ENCODE measurements at places on chromosomes 12 and 14. TPM values are rescaled to one million over a fixed set of nuclear protein-coding genes. Genes with fewer than 3 reads are reported as not detected.

Gene ENDOU
- not detected for total RNA-seq

DNA sequence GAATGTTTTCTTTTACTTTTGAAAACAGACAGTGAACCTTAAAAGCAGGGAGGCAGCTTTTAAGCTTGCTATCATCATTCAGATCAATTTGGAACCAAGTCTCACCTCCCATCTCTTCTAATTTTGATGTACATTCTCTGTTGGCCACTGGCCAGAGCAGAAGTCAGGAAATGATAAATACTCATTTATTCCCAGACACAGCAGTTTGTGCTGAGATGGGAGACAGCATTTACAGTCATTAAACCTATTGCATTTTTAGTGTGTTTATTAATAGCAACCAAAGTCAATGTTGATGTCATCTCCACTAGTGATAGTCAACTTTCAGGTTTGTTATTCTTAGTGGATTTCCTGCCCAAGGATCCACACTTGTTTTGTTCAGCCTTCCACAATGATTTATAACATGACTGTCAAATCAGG lies 320.0 kb upstream of the ATP2B1 start:
- peak; percentile 64 for DNase-seq

Gene ACOT4
- total RNA-seq, result 0.05 TPM

Gene KRT6C
- total RNA-seq, result not detected

Gene CCDC198
- not detected for total RNA-seq

- DNase-seq, result peak; percentile 17
These were observed 49.2 kb downstream of the FBXL14 start for GRCh38 chr12:1544996-1545700.

DNA sequence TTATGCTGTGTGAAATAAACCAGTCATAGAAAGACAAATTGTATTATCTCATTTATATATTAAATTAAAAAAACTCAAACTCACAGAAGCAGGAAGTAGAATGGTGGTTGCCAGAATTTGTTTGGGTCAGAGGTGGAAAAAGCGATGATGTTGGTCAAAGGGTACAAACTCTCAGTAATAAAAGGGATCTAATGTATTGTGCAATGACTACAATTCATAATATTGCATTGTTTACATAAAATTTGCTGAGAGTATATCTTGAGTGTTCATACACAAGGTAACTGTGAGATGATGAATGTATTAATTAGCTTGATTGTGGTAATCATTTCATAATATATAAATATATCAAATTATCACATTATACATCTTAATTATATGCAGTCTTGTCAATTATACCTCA lies 56.7 kb downstream of the FOXG1 start:
- DNase-seq, result no peak

Gene CMA1
- not detected for total RNA-seq

DNA sequence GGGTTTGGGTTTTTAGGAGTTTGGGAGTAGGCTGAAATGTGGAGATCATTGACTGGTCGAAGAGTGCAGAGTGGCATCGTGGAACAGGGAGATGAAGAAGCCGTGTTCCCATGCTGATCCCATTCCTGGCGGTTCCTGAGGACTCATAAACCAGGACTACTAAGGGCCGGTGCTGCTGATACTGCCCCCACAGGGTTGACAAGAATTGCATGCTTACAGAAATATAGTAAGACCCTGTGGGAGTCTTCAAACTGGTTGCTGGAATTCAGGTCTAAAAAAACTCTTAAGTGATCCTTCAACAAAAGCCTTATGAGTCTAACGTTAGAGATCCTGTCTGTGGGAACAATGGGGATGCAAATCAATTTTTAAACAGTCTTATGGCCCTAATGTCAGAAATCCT lies 64.0 kb upstream of the ARHGAP5 start:
- DNase-seq, result no peak

GRCh38 chr14:104723651-104724406 lies at the start of gene ADSS1:
Gene ADSS1 (plus strand): TSS chr14:104724229. CDS start chr14:104724271, 42 bp downstream.
- peak; percentile 63 for DNase-seq

GRCh38 chr14:21096438-21096837 lies 2.0 kb downstream of the ZNF219 start:
- DNase-seq, result no peak

- no peak for DNase-seq
These were observed 22.6 kb downstream of the CHGA start for GRCh38 chr14:92945544-92945943.

Gene FAM177A1
- 78.6 TPM for total RNA-seq

- DNase-seq, result no peak
These were observed 39.6 kb downstream of the SLC15A4 start for GRCh38 chr12:128784030-128784760.

Gene ACVRL1
- 0.52 TPM for total RNA-seq

DNA sequence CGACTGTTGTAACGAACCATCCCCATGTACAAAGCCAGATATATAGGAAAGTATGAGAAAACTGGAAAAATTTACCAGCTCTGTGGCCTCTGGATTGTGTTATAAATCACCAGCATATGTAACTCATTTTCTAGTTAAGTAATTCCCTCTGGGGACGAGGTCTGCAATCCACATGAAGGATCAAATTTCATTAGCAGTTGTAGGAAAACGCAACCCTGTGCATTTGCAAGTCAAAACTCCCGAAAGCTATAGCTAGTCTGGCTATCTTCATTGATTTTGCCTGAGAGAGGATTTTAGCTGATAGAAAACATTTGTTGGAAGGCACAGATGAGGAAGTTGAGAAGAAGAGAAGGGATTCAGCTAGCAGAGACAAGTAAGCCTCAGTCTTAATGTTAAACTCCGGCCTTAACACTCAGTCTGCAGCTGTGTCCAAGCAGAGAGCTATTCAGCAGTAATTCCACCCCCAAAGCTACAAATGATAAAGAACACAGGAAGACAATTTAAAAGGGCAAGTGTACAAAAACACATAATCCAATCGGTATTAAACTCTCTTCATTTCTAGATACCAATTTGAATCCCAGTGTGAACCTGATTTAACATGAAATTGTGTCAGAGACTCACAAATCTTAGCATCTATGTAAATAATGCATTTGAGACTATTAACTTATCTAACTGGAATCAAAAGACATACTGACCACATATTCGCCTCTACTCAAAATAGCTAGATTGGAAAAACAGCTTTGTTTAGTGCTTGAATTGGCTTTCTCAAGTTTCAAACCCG lies 54.2 kb upstream of the CERS5 start:
- peak; percentile 79 for DNase-seq

- DNase-seq, result no peak
These were observed 399 bp upstream of the WASHC4 start for GRCh38 chr12:105107171-105107493.

DNA sequence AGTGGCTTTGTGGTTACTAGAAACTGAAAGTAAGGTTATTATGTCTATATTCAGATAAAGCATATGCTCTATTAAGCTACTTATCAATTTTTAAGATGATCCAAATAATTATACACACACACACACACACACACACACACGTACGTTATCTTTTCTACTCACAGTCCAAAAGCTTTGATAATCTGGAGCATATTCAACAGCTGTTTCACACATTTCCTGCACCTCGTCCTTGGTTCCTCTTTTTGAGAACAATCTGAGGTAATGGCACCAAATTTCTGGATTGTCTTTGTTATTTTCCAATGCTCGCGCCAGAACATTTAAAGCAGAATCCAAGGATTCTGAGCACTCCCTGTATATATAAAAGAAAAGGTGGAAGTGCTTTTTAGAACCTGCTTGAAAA lies 37.5 kb downstream of the ZFC3H1 start:
- DNase-seq, result no peak

- DNase-seq, result peak; percentile 38
These were observed 394.5 kb upstream of the ATP2B1 start for GRCh38 chr12:90102957-90103652.

GRCh38 chr14:57029620-57030253 lies 219.5 kb upstream of the OTX2 start:
- no peak for DNase-seq

GRCh38 chr12:100980856-100981255 lies 186.3 kb downstream of the ANO4 start:
- DNase-seq, result no peak

Gene EP400
- 9.4 TPM for total RNA-seq

DNA sequence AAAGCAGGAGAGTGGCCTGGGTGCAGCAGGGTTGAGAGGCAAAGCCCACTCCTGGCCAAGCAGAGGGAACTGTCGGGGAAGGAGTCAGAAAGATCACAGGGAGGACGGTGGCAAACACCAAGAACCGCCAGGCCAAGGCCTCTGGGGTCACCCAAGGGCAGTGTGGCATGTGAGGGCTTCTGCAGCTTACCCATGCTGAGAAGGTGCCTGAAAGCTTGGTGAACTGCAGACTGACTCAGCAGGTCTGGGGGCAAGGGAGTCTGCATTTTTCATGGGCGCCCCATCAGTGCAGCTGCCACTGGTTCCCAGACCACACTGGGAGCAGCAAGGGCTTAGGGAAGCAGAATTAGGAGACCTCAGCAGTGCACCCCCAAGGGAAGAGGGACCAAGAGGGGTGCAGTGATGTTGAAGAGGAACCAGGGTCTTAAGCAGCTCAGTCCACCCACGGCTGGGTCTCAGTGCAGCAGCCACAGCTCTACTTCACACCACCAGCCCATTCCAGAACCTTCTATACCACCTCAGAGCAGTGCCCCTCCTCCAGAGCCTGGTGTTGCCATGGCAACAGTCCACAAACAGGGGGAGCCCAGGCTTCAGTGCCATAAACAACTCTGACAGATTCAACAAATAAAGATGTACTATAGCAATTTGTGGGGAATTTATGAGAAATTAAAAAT lies 59.4 kb downstream of the ITPK1 start:
- DNase-seq, result peak; percentile 45

GRCh38 chr14:75183225-75183624 lies 6.8 kb upstream of the TMED10 start:
- no peak for DNase-seq

DNA sequence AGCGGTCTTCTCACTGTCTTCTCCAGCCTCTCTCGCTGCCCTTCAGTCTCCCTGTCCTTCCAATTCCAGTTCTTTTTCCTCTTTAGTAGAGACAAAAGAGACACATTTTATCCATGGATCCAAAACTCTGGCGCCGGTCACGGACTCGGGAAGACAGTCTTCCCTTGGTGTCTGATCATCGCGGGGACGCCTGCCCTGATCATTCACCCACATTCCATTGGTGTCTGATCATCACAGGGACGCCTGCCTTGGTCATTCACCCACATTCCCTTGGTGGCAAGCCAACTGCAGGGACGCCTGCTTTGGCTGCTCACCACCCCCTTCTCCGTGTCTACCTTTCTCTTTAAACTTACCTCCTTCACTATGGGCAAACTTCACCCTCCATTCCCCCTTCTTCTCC lies 619.5 kb downstream of the RERGL start:
- DNase-seq, result no peak

DNA sequence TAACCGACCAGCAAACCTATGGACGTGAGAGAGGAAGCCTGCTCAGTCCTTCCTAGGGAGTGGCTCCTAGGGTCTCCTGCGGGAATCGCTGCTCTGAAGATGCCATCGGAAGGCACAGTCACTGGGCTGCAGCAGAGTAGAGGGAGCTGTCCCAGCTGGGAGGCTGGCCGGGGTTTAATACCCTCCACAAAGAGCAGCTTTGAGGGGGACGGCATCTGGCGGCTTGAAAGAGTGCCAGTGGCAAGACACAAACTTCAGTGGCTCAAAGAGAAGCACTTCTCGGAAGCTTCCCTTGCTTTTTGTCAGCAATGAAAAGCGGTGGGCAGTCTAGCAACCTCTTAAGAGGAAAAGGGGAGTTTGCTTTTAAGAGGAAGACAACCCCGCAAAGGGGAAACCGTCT lies 114.6 kb downstream of the TMEM132C start:
- no peak for DNase-seq

Gene RHOJ
- not detected for total RNA-seq

DNA sequence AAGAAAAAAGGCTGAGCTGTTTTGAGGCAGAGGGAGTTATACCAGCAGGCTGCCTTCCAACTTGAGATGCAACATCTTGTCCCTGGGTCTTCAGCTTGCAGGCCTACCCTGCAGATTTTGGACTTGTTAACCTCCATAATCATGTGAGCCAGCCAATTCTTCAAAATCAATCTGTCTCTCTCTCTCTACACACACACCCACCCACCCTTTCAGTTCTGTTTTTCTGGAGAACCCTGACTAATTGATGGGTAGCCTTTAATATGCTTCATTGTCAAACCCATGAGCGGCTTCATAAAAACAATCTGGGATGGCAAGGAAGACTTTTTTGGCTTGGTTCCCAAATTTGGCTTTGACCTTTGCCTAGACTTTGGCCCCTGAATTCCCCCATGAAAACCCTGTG lies 113.9 kb downstream of the TMX1 start:
- DNase-seq, result no peak

DNA sequence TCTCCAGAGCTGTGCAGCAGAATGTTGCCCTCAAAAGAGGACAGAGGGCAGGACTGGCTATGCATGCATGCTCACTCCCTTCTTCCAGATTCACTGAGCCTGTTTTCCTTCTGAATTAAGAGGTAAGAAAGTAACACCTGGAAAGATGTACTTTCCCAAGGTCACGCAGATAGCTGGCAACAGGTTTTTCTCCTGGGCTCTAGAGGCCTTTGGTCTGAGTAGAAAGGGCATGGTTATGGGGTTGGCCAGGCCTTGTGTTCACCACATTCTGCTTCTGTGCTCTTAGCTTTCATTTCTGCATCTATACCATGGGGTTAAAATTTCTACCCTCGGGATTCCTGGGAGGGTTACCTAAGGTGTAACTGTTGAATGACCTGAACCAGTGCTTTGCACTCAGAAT lies 57.5 kb downstream of the RASSF3 start:
- no peak for DNase-seq

GRCh38 chr12:130236446-130236845 lies 74.2 kb downstream of the FZD10 start:
- no peak for DNase-seq

GRCh38 chr12:48441069-48441468 lies 31.3 kb upstream of the ANP32D start:
- no peak for DNase-seq

GRCh38 chr12:664075-664778 lies 982 bp upstream of the NINJ2 start:
- DNase-seq, result no peak

DNA sequence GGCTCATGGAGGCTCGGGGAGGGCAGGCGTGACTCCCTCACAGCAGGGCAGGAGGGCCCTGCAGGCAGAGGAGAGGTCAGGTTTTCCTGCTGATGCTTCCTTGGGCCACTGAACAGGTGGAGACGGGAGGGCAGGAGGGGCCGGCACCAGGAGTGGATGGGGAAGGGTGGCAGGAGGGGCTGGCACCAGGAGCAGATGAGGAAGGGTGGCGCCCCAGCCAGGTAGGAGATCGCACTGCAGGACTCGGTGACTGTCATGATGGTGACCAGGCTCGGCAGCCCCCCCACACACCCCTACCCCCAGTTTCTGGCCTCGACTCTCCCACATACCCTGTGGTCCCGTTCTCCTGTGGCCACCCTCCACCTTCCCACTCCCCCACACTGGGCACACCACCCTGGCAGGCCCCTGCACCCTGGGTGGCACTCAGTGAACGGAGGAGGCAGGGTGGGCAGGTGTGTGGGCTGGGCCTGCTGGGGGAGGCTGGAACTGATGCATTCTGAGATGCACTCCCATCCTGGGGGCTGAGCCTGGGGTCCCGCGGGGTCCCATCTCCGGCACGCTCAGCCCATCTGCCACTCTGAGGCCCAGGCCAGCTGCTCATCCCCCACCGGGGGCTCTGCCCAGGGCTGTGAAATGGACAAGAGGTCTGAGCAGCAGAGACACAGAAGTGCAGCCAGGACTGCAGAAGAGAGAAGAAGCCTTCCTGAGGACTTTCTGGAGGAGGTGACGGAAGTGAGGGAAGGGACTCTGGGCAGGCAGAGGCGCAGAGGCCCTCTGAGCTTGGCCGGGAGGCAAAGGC lies 2.8 kb downstream of the NUDT14 start:
- DNase-seq, result no peak

Gene SLC10A1
- total RNA-seq, result not detected

Gene TAS2R7
- total RNA-seq, result not detected

Gene CLECL1
- not detected for total RNA-seq

Data from myocyte (in vitro differentiated cells).